ENCODE measurements at places on chromosomes 12 and 14.

DNA sequence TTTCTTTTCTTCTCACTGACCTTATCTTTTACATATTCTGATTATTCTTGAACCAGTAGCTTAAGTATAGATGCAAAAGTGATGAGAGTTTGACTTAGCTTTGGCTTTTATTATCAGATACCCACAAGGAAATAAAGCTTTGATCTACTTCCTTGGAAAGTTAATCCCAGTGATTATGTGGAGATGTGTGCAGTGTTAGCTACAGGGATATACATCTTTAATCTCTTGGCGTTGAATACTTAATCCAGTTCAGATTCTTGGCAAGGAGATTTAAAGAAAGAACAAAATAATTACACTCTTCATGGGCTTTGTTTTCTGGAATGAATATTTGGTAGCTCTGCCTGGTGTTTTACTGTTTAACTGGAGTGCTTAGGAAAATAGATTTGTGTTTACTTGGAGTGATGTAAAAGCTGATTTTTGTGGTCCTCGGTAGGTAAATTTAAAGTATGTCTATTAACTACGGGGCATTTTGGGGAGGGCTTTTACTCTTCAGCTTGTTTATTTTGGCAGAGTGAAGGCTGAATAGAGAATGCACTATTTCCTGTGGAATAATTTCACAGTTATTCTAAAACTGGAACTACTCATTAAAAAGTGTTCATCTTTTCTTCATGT is 150.1 kb upstream of the LRIG3 start:
- no peak for DNase-seq

- DNase-seq = no peak
Observed at GRCh38 chr12:4719821-4720636, at the start of gene GALNT8. Gene GALNT8, plus strand, starts transcription at chr12:4720400. Its CDS starts 278 bp downstream, at chr12:4720678.

GRCh38 chr12:117441751-117442150 is 80.3 kb upstream of the NOS1 start:
- DNase-seq = peak; percentile 63

DNA sequence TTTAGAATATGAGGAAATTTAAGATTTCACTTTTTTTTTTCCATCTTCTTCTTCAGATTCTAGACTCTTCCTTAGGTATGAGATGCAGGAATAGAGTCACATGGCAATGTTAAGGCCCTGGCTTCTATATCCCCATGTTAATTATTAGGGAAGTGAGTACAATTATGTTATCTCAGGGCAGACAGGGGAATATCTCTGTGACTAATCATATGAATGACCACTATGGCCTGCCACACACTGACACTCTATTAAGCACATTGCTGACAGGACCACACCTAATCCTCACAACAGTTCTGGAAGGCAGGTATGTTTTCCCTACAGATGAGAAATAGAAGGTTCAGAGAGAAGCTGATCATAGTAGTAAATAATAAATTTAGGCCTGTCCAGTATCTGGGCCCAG is 69.4 kb upstream of the PTPRQ start:
- DNase-seq = no peak

DNA sequence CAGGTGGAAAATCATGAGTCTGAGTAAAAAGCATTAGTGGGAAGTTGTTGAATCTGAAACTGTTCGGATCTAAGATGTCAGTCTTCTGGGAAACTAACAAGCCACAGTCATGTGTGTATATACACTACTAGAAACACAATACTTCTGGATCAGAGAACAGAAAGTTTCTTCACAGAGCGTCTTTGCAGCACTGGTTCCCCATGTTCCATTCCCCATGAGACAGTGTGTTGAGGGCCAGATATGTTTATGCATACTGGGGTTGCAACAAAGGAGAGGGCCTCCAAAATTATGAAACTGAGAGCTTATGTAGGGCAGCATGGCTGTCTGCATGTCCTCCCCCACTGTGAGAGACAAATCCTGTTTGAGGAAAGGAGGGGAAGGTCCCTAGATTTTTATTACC is 295.0 kb upstream of the NAV3 start:
- DNase-seq = no peak

GRCh38 chr14:75307700-75308379 is 29.2 kb downstream of the FOS start:
- peak; percentile 40 for DNase-seq
